AG04450 (cell line): ENCODE measurements at places on chromosomes 7 and 10. TPM values are rescaled to one million over a fixed set of nuclear protein-coding genes. Genes with fewer than 3 reads are reported as not detected.

DNA sequence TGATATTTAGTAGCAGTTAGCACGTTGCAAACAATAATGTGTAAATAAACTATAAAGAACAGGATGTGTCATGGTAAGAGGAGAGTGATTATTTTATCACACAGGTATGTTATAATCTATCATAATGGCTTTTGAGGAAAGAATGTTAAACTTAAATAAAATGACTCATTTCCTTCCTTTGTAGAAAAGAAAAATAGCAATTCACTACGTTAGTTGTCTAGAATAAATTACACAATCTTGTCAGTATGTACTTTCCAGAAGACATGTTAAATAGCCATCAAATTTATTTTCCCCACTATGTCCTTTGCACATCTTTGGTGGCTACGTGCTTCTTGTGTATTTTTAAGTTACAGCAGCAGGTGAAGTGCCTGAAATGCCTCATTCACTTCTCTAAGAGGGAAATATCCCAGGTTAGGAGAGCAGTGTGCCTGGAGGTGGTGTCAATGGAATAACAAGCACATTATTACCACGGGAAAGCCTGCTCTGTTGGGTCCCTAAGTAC, 133.8 kb downstream of the SEMA3A start:
- DNase-seq: no peak

GRCh38 chr7:70322856-70323255, 724.6 kb downstream of the AUTS2 start:
- DNase-seq: no peak

DNA sequence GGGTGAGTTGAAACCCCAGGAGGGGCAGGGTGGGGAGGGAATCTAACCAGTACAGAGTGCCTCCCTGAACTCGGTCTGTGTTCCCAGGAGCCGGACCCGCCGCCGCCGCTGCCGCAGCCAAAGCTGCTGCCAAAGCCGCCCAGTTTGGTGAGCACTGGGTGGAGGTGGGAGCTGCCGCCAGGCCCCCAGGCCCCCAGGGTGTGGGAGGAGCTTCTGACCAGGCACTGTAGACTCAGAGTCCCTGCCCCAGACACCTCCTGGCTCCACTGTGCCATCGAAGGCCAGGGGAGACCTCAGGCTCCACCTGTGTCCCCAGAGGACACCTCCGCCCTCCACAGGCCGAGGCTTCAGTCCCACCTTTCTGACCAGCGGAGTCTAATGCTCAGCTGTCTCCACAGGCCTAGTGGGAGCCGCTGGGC, 20.4 kb upstream of the LIMK1 start:
- DNase-seq: no peak

Gene TRIM73
- 0.12 and 0.15 TPM in 2 replicates for polyA plus RNA-seq

Gene ADK
- polyA plus RNA-seq: 31.3 and 41.9 TPM in 2 replicates

Gene IRF5
- polyA plus RNA-seq: 0.04 and 0.06 TPM in 2 replicates

DNA sequence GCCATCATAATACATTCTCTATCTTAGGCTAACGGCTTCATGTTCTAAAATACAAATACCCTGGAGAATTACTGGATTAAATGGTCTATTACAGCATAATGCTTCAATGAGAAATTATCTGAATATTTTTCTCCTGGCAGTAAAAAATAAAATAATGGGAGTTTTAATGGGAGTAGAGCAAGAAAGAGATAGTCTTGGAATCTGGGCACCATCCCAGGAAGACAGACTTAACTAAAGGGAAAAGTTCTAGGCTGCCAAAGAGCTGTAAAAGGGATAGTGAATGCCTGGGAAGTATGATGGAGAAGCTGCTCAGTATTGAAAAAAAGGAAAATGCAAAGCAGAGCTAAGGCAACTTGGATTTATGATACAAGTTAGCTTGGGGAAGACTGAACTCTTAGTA, 12.1 kb upstream of the SYPL1 start:
- DNase-seq: no peak

DNA sequence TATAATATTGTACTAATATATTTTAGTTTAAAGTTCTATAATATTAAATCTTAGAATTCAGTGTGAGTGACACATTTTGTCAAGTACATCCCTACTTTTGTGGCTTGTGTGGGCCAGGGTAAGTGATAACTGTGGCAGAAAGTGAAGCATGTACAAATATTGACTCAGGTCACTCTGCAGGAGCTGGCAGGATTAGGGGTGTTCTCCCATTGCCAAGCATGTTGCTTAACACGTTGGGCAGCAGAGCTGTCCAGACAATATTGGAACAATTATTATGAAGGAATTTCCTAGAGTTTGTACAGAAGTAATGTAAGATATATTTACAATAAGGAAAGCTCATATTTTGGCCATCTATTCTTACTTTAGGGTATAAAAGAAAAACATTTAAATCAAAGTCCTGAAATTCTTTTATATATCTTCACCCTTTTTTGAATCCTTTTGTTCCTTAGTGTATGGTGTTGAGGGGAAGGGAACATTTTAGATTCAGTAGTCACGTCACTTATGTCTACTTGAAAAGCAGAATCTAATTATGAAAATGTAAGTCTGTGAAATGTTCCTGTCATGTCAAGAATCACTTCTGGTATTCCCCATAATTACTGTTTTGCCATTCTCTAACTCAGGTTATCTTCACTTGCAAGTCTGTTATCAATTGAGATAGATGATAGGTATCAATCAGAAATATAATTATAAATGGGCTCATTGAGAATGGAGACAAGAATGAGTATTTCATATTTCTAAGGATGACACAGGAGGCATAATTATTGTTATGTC, 4.0 kb downstream of the HDAC9 start:
- no peak for DNase-seq

Gene APBB1IP
- polyA plus RNA-seq: 0.02 and 0.04 TPM in 2 replicates

Gene TAS2R3
- polyA plus RNA-seq: 0.19 and 0.21 TPM in 2 replicates

GRCh38 chr7:131882321-131882720, 325.9 kb upstream of the PODXL start:
- no peak for DNase-seq

Gene SPDYE16
- not detected in 2 replicates for polyA plus RNA-seq

GRCh38 chr10:30540276-30540675, 89.3 kb downstream of the LYZL2 start:
- DNase-seq: no peak

Gene PRR15
- not detected in 2 replicates for polyA plus RNA-seq

GRCh38 chr7:102120666-102121195, 165.9 kb upstream of the SH2B2 start:
- no peak for DNase-seq

Gene EPHB6
- polyA plus RNA-seq: 0.51 and 0.55 TPM in 2 replicates
